Ureter (tissue), 1 donor: ENCODE measurements at places on chromosomes 2 and 18.

GRCh38 chr2:45354776-45355175 is 256.3 kb downstream of the SRBD1 start:
- no peak for DNase-seq

DNA sequence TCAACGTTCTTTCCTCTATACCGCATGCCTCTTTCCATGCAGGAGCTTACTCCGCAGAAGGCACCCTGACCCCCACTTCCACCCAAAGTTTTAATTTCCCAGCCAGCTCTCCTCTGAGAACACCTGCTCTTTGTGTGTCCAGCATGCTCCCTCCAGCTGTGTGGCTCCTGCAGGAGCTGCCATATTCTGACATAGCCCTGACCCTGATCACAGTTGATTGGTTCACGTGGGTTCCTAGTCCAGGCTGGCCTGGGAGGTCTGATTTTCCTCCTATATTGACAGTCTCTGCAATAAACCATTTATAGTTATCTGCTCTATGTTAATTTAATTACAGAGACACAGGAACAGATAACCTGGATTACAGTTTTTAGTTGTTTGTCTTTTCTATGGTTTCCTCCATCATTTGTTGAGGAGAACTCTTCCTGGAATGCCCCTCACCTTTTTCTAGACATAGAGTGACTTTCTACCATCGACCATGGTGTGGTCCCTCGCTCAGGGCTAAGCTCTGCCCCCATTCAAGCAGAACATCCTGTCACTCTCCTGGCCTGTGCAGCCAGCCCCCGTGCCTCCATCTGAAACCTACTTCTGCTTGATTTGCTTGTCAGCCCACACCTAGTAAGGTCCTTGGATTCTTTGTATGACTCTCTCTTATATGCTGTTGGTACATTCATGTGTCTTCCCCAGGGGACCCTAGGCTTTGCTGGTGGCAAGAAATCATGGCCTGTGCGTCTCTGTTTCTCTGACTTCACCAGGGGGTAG is 231.5 kb downstream of the LPIN1 start:
- no peak for DNase-seq

DNA sequence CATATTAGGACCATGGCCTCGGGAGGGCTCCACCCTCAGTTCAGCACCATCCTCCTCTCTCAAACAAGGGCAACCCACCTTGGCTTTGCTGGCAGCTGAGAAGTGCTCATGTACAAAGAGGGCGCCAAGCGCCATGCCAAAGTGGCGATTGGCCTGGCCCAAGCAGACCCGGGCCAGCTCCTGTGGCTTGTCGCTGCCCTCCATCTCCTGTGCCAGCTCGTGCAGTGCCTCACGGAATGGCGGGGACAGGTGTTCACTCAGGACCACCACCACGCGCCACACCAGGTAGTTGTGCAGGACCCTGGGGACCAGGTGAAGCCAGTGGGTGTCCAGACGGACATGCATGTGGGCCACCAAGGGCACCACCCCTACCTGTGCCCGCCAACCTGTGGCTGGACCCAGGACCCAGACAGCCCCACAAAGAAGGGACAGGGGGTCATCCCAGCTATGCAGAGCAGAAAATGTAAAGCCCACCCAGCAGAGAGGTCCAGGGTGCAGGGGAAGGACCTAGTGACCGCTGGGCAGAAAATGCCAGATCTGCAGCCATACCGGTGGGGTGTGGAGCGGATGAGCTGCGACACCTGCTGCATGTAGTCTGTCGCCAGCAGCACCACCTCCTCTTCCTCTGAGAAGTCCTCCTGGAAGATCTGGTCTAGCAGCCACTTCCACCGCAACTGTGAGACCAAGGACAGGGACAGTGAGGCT is 3.6 kb downstream of the ECEL1 start:
- no peak for DNase-seq

GRCh38 chr2:132564065-132564464 is 105.9 kb downstream of the LYPD1 start:
- no peak for DNase-seq

DNA sequence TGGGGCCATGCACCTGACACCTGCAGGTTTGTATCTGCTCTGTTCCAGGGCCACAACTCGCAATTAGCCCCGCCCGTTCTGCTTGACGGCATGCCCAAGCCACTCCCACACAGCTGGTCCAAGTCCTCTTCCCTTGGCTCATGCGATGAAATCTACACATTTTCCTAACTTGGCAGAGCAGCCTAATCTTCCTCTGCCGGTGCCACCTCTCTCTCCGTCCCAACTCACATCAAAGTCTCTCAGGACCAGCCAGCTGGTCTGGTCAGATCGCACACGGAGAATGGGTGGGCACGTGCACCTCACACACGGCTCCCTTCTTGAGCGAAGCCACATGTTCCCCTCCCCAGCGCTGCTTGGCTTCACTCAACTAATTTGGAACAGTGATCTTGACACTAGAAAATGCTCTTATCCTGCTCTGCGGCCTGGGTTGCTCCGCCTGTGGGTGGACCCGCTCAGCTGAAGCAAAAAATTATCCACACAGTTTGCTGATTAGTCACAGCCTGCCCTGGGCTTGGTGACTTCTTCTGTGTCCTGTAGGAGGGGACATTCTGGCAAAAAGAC is 176.7 kb downstream of the NRP2 start:
- DNase-seq, result no peak

DNA sequence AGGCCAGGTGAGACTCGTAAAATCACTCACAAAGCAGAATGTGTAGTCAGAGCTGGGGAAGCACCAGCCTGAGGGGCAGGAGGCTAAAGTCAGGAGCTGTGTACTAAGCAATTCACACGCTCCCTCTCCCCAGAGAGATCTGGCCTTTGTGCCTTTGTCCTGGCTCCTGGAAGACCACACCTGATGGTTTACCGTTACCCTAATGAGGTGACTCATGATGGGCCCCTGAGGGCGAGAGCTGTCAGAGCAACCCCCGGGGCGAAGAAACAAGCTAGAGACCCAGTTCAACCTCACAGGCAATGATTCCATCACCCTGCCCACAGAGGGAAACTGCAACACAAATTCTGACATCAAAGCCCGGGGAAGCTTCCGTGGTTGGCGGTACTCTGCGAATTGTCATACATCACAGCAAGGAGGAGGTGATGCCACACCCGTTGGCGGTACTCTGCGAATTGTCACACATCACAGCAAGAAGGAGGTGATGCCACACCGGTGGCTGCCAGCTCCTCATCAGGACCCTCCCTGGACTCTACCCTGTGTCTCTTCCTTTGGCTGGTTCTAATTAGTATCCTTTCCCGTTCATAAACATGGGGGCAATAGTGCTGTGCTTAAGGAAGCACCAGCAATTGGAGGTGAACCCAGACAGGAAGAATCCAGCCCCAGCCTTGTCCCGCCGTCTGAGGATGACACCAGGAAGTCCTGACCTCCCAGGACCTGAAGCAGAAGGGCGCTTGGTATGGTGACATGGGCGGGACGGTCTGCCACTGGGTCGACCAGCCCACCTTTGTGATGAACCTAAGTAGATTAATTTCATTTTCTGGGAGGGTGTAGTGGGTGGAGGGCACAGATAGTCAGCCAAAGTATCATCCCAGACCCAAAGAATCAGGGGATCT is 30.5 kb downstream of the B3GNT7 start:
- no peak for DNase-seq

DNA sequence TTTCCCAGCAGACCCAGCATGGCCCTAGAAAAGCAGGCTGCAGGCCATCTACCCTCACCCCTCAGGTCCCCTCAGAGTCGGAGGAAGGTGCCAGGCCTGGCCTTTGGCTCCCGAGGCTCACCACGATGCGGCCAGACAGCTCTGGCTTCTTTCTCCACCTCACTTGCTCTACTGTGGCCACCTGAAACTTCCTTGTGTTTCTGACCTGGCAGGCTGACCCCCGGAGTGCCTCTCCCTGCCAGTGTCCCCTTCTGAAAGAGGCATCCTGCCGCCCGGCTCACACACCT is 375.0 kb upstream of the HS6ST1 start:
- no peak for DNase-seq

GRCh38 chr2:8202132-8202531 is 479.7 kb upstream of the ID2 start:
- no peak for DNase-seq

DNA sequence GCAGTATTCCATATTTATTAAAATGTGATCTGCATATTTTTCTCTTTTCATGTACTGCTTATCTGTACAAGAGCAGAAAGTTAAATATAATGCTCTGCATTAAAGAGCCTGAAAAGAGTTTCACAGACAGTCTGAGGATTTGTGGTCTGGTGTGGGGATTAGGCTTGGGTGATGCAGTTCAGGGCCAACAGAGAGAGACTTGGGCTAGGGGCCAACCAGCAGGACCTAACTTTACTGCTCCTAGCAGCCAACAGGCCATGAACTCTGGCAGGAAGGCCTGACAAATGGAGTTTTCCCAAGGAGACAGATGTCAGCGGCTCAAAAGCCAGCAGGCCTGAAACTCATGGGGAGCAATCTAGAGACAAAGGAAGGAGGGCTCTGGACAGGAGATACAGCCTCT is 169.6 kb downstream of the LRRTM1 start:
- no peak for DNase-seq

GRCh38 chr2:146950361-146950760 is 894.5 kb upstream of the ACVR2A start:
- no peak for DNase-seq

GRCh38 chr2:210189452-210190138 is 18.4 kb upstream of the KANSL1L start:
- no peak for DNase-seq

GRCh38 chr2:60064687-60065389 is 488.6 kb downstream of the BCL11A start:
- DNase-seq, result no peak

DNA sequence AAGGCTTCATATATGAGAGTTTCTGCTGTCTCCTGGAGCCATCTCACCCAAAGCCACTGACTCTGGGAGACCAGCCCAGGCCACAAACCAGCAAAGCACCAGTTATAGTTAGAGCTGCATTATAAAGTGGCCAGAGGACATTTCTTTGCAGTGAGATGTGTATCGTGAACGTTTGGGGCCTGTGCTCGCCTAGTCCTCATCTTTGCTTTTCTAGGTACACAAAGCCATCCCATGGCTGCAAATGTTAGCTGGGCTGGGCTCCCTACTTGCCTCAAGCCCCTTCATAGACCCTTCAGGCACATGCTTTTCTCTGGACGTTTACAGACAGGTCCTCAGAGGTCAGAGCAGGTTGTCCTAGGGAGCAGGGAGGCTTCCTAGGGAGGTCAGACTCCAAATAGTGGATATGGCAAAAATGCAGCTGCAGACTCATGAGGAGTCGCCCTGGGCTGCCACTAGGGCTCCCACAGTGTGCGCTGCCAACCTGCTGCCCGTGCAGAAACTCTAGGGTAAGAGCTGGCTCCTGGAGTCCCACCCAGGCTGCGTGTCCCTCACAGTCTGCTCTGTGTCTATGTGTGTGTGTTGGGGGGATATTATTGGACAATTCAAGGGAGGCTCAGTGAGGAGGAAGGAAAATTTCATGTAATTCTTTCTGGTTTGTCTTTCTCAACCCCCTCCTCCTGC is 141.0 kb downstream of the RPIA start:
- DNase-seq, result no peak

- DNase-seq, result no peak
These were observed 159.9 kb downstream of the LOXHD1 start for GRCh38 chr18:46497129-46497528.

- DNase-seq, result no peak
These were observed 2.8 kb downstream of the EIF2AK3 start for GRCh38 chr2:88624477-88624876.

DNA sequence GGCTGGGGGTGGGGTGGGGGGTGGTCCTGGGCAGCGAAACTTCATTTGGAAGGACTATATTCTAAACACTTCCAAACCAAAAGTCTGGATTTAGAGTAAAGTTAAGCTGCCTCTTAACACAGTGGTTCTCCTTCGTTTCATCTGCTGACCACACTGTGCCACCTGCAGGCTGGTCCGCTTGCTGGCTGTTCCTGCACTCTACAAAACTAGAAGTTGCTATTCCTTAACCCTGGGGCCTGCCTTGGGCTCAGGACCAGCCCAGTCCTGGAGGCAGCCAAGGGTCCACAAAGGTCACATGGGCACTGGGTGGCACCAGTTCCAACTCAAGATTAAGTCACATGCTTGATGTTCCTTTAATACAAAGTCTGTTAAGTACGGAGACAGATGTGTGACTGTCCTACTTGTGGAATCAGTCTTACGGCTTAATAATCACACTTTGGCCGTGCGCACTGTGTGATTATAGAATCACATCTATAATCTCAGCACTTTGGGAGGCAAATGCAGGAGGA is 195.4 kb downstream of the FAM210A start:
- DNase-seq, result peak; percentile 64

- no peak for DNase-seq
These were observed 32.0 kb downstream of the LOXHD1 start for GRCh38 chr18:46625069-46625468.

GRCh38 chr18:76056471-76057110 is 438.5 kb downstream of the ZNF516 start:
- DNase-seq, result no peak

DNA sequence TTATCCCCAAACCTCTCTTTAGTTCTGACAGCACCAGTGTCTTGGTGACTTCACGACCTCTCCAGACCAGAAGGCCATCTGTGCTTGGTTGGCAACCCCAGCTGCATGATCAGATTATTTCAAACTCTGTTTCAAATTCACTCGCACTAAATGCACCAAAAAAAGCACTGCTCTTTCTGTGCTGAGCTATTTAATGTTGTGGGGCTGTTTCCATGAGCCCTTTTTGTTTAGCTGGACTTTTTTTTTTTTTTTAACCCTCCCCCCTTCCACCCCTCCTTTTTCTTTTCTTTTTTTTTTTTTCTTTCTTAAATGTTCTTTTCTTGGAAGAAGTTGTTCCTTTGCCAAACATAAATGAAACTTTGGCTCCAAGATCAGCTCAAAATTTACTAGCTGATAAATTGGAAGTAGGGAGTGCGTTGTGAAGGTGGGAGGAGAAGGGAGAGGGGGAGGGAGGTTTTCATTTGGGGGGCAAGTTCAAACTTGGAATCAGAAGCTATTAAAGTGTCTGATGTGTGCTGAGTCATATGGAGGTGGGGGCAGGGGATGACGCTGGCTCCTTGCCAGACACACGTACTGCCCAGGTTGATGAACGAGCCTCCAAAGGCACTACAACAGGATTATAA is 543.0 kb upstream of the TNP1 start:
- DNase-seq, result peak; percentile 61

GRCh38 chr2:158315000-158315399 is 141.6 kb downstream of the CCDC148 start:
- DNase-seq, result no peak

- no peak for DNase-seq
These were observed 3.0 kb upstream of the CD8A start for GRCh38 chr2:86793752-86794151.

DNA sequence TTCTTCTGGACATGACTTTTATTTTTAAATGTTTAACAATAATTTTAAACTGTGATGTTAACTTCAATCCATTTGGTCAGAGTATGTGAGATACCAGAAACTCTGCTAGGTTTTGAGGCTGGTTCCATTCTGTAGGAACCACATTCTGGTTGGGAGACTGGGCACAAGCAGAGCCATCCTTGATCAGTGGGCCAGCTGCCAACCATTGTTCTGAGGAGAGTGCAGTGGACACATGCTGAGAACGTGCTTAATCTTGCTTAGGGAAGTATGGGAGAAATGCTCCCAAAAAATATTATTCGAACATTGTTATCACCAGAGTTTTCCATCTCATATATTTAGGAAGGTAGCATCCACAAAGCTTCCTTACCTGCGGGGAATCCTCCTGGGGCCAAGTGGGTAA is 155.8 kb downstream of the RTN4 start:
- DNase-seq, result no peak
